ENCODE measurements at places on chromosomes 11 and 22.
A peak's percentile ranks its signal among the peaks of the same experiment; 100 is the strongest.

- no peak for DNase-seq
Observed at GRCh38 chr11:125451400-125452124, 44.5 kb downstream of the FEZ1 start.

DNA sequence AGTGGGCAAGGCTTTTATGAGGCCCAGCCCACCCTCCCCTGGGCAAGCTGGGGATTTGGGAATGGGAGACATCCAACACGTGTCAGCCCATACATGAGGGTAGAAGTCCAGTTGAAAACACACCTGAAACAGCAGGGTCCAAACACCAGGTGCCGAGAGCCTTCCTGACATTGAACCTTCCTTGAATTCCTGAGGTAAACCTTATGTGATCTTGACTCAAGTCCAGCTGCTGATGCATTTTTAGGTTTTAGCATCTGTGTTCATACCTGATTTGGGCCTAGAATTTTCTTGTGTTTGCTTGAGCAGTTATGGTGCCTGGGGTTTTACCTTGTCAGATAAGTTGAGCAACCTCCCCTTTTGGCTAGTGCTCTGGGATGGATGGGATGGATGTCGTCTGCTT lies 66.3 kb downstream of the CDKN1C start:
- no peak for DNase-seq

DNA sequence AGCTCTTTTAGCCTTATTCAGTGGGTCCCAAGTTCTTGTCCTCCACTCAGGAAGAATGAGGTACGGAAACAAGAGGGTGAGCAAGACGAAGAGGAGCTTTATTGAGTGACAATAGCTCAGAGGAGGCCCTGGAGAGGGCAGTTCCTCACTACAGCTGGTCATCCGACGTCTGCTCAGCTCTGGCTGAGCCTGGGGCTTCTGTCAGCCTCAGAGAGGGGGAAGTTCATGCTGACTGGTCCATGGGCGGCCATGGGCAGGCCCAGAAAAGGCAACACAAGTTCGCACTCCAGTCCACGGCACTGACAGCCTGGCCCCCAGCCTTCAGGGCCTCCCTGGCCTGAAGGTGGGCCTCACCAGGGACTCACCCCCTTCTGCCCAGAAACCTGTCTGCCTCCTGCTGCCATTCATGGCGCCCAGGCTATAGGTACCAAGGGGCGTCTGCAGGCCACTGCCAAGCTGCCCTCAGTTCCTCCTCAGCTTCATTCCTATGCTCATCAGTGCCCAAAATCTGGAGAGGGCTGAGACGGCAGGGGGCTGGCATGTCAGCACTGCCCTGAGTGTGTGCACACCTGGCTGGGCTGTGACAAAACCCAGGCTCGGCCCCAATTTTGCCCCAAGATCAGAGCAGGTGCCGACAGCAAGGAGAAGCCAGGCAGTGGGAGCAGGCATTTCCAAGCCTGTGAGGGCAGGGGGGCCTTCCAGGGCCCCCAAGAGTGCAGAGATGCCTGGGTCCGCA lies 21.7 kb upstream of the KIAA0930 start:
- no peak for DNase-seq

DNA sequence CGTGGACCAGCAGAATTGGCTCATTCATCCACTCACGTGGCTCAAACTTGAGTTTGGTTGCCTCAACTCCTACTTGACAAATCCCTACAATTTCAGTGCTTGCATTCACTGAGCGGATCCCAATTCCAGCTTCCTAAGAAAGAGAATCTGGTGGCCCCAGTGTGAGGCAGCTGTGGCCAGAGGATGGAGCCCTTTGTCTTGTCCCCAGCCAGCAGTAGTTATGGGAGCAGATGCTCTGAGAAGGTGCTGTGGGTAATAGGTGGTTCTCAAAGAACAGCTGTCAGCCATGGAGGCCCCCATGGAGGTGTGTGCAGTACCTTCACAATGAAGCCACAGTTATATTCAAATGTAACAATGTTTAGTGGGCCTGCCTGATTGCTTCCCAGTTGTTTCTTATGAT lies 39.3 kb downstream of the KREMEN1 start:
- DNase-seq, result no peak

- no peak for DNase-seq
Observed at GRCh38 chr11:80980227-80980626, 1539.4 kb upstream of the TENM4 start.

GRCh38 chr11:65529475-65530156 lies 4.7 kb downstream of the SCYL1 start:
- DNase-seq, result no peak

- no peak for DNase-seq
Observed at GRCh38 chr11:86615487-86615886, 56.9 kb downstream of the ME3 start.

- DNase-seq, result peak; percentile 27
Observed at GRCh38 chr11:44596525-44597276, 31.2 kb downstream of the CD82 start.

DNA sequence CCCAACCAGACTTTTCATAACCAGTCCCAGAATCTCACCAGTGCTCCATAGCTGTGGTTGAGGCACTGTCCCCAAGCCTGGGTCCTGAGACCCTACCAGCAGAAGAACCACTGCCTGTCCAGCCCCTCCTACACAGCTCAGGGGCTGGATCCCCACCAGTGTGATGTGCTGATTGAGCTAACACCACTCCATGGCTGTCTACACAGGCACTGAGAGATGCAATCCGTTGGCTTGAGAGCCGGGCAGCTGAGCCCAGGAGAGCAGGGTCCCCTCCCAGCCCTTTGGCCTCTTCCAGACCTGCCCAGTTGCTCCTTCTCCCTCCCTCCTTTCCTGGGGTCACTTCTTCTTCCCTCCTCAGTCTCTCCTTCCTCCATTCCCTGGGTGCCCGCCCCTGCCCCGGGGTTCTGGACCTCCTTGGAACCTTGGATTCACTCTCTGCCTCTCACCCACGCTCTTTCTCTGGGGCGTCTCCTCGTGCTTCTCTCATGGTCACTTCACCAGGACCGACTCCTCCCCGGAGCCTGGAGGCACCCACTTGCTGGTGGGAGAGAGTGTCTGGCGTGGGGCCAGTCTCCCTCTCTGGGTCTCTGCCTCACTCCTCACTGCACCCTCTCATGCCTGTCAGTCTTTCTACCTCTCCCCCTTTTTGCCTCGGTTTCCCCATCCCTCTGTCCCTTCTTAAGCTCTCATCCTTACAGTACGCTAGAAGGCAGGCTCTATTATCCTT lies 706 bp upstream of the SCYL1 start:
- DNase-seq, result no peak

DNA sequence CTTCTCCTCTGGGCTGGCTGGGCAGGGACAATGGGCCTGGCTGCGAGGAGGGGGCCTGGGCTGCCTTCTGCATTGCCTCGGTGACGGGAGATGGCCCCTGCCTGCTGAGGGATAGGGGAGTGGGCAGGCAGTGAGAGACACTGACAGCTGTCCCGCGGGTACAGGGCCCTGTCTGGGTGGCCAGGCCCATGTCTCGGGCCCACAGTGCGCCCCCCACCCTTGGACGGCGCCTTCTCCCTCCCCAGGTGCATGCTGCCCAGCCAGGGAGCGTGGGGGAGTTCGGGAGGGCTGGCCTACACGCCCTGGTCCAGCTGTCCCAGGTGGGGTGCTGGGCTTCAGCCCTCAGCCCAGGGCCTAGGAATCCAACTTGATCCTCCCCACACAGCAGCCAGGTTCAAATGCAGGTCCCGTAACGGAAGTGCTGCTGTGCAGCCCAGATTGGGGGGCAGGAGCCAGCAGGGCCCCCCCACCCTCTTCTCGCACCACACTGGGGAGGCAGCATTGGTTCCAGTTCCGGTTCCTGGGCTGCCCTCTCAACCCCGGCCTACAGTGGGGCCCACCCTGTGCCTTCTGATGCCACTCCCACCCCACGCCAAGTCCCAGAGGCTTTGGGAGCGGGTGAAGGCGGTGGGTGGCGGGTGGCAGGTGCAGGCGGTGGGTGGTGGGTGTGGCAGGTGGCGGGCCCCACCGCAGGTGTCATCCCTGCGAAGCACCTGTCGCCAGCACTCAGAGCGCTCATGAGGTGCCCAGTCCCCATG lies 7.3 kb upstream of the TSSC4 start:
- no peak for DNase-seq

- no peak for DNase-seq
Observed at GRCh38 chr22:41152902-41153301, 52.2 kb upstream of the L3MBTL2 start.

DNA sequence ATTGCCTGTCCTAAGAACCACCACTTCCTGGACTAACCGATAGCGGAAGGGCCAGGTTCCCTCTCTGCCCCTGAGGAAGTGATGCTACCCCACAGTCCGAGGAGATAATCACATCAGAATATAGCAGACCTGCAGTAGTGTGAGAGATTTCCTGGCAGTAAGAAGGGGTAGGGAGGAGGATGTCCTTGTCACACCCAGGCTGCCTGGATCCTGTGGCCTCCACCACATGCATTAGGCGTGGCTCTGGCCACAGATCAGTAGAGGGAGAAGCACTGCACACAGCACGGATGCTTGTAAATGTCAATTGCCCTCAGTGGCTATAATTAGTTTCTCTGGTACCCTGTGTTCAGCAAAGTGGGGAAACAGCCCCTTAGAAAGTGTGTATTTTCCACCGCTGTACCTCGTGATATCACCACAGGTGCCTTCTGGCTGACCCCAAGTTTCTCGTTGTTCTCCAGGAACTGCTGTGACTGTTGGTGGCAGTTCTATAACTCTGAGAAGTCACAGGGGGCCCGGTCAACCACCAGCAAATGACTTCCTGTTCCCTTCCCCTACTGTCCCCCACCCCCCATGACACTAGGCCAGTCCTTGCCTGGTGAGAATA lies 61.8 kb downstream of the UBASH3B start:
- DNase-seq, result no peak
